ENCODE measurements at places on chromosomes 2 and 18.
A peak's percentile ranks its signal among the peaks of the same experiment; 100 is the strongest.

GRCh38 chr2:124880995-124881394, 855.9 kb downstream of the CNTNAP5 start:
- no peak for DNase-seq

GRCh38 chr2:164913011-164913410, 42.3 kb downstream of the SLC38A11 start:
- DNase-seq: no peak

- no peak for DNase-seq
Measured at GRCh38 chr18:78525366-78526111, 454.1 kb upstream of the SALL3 start.

GRCh38 chr18:35610089-35610488, 28.5 kb downstream of the GALNT1 start:
- no peak for DNase-seq

GRCh38 chr2:222506230-222506935, 82.0 kb downstream of the SGPP2 start:
- no peak for DNase-seq

- DNase-seq: no peak
Measured at GRCh38 chr2:121135168-121135853, 149.7 kb downstream of the TFCP2L1 start.

DNA sequence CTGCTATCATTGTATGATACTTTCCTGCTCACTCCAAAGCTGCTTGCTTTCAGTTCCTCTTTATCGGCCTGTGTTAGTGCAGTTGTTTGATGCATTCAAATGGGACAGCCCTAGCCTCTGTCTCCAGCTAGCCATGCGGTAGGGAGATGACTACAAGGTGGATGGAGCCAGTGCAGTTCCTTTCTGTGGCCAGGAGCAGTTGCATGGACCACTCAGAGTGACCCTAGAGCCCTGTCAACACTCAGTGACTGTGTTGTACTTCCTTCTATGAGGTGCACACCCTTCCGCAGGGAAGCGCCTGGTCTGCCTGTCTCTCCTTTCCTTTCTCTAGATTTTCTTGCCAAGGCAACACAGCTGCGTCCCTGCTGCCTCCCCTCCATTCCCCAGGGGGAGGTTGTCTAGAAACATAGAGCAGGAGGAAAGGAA, 33.8 kb downstream of the KCNS3 start:
- DNase-seq: no peak

DNA sequence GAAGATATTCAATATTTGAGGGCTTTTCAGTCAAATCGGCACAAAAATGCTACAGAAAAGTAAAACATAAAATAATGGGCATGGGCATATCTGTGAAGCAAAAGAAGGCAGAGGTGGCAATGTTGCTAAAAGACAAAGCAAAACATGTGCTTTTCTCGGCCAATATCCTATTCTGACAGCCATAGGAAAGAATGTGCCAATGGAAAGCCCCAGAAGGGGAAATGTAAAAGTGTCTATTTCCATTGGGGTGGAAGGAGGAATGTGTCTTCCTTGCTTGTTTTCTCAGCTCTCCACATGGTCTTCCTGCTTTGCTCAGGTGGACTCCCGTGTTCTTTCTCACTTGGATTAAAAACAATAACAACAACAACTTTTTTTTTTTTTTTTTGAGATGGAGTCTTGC, 13.7 kb upstream of the PER2 start:
- DNase-seq: no peak

DNA sequence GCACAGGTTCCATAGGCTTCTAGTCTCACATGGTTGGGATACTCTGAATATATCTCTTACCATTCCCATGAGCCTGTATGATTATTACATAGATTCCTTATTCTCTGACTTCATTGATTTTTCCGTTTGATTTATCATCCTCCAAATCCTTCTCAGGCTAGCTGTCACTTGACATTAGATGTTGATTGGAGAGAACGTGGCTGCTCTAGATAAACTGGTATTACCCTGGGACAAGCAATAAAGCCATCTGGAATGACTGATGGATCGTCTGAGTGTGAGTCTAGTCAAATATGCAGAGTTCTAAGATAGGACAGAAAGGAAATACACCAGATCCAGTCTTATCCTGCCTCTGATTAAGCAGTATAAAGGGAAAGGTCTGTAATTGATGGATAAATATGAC, 325.6 kb upstream of the EPHA4 start:
- DNase-seq: no peak

GRCh38 chr2:29055601-29056000, 18.7 kb downstream of the PCARE start:
- no peak for DNase-seq

DNA sequence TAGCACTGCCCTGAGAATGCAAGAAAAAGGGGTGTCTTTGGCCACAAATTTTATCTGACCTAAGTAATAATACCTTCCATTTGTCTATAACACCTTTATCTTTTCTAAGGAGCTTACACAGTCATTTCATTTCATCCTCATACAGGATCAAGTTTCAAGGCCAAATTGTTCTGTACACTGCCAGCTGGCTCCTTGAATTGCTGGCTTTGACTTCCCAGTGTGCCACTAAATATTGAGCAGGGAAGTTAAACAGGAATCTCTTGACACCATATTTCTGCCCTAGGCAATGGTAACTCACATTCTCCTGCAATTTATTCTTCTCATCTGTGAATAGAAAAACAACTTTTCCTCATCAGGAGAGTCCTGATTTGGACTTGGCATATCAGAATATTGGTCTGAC, 195.1 kb upstream of the LRP1B start:
- DNase-seq: no peak

DNA sequence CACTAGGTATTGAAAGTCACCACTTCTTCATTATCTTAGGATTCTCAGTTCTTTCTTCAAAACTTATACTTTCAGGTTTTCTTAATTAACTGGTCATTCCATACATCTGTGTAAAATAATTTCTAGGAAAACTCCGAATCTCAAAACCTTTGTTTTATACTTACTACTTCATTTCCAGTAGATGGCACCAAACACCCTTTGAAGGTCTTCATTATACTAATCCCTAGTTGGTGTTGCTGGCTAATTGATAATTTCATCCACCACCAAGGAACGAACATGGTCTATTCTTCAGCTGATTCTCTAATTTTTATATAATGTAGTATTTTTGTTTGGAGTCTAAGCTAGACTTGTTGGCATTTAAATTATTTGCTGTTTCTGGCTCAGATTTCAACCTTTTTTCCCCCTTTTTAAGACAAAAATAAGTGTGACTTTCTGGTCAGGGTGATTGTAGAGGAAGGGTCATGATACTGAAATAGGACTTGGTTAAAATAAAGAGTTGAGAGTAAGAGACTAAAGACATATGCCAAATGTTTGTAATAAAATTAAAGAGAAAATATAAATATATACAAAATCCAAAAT, 2.8 kb upstream of the MXD1 start:
- no peak for DNase-seq

- DNase-seq: no peak
Measured at GRCh38 chr2:1455466-1455865, 42.2 kb downstream of the TPO start.

DNA sequence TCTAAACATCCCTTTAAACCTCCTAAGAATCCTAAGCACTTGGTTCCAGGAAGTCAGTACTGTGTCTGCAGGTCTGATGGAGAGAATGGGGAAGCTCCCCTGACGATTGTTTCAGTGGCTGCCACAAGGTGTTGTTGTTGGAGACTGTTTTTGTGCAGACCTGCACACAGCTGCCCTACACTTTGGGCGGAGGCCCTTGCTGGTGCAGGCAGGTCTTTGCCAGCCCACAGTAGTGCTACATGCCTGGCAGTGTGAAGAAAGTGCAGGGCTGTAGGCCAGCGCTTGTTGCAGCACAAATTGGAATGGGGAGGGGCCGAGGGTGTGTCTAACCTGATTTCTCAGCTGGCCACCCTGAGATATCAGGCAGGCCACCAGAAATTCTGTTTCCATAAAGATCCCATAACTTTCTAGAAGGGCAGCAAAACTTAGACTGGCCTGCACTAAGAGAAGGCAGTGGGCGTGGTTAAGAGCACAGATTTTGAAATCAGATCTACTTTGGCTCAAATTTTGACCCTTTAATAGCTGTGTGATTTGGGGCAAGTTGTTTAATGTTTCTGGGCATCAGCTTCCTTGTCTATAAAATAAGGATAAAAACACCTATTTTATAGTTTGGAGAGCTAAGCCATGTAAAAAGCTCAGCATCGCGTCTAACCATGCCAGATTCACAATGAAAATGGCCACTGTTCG, 83.7 kb upstream of the SLC1A4 start:
- DNase-seq: no peak

GRCh38 chr2:67900826-67901225, 162.0 kb downstream of the C1D start:
- no peak for DNase-seq

DNA sequence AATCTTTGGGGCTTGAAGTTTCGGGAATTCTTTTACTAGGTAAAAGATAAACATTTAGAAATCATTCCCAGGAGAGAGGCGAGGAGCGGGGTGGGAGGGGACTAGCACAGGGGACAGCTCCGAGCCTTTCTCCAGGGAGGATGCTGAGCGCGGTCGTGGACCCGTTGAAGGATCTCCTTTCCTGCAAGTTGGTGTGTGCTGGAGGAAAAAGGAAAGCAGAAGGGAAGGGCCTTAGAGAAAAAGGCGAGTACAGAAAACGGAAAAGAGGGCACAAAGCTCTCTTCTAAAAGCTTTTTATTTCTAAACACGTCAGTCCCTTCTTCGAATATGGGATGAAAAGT, 640 bp downstream of the SLC39A6 start:
- peak; percentile 73 for DNase-seq

DNA sequence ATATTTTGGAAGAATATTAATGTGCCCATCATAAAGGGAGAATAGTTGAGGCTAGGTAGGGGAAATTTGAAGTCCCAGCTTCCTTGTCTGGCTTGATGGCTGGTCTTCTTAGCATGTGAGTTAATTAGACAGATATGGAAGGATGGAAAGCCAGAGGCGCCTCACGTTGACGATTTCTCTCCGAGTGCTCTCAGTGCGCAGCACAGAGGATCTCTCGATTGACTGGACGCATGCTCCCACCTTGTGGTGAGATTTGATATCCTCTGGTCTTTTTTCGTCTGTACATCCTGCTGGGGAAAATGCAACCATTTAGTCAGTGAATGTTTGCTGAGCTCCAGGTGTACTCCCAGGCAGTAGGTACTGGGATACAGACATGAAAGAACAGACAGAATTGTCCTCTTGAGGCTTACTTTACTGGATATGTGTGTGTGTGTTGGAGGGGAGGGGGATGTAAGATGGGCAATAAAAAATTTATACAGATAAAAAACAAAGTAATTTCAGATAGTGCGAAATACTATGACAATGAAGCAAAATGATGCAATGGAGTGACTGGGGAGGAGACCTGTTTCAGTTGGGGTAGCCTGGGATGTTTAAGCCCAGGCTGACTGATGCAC, 66.9 kb upstream of the ZNG1B start:
- no peak for DNase-seq

DNA sequence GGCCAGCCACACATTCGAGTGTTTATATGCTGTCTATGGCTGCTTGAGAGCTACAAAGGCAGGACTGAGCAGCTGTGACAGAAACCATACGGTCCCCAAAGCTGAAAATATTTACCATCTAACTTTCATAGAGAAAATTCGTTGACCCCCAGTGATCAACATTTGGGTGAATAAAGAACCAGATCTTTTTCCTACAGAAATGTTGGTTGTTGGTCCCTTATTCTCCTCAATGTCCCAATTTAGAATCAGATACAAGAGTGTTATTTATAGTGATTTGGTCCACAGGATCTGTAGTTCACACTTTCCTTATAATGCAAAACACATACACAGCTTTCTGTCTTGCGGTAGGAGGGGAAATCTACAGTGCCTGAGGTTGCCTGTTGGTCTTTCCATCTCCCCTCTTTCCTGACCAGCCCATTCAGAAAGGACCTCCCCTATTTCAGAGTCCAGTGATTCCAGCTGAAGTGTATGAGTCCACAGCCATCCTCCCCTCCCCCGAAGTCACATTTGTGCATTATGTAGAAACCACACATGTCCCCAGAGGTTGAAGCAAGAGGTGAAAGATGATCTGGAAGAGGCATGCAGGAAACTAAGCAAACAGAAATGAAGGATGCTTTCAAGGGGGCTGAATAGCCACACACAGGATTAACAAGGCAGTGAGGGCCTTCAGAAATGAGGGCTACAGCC, 61.9 kb downstream of the SPRED2 start:
- no peak for DNase-seq

DNA sequence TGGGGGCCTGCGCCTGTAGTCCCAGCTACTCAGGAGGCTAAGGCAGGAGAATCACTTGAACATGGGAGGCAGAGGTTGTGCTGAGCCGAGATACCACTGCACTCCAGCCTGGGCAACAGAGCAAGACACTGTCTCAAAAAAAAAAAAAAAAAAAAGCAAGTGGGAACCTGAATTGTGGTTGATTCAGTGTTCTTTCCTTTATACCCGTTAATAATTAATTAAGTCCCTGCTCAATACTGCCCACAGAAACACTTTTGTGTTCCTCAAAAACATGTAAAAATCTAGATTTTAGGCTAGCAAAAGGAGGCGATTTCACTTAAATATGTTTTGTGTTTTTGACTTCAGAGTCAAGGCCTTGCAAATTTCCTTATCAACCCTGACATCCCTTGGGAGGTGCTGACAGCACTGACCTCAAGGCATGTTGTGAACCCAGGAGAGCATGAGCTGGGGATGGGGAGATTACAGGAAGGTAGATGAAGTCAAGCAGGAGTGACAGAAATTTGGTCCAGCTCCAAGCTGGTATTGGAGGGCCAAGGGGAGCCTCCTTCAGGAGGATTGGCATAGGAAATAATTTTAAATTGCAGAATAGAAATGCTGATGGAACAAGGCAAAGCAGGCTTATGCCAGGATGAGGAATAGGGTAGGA, 89.0 kb upstream of the PNPT1 start:
- no peak for DNase-seq

DNA sequence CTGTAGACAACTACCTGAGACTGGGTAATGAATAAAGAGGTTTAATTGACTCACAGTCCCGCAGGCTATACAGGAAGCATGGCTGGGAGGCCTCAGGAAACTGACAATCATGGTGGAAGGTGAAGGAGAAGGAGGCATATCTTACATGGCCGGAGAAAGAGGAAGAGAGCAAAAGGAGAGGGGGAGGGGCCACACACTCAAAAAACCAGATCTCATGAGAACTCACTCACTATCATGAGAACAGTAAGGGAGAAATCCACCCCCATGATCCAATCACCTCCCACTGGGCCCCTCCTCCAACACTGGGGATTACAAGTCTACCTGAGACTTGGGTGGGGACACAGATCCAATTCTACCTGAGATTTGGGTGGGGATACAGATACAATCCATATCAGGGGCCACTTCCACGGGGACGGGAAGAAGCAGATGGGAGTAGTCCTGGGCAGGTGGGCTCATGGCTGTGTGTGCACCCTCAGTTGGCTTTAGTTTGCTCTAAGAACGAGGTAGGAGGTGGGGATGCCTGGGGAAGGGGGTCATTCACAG, 9.9 kb downstream of the MAB21L4 start:
- peak; percentile 5 for DNase-seq
